ENCODE measurements at places on chromosomes 16 and 17.

DNA sequence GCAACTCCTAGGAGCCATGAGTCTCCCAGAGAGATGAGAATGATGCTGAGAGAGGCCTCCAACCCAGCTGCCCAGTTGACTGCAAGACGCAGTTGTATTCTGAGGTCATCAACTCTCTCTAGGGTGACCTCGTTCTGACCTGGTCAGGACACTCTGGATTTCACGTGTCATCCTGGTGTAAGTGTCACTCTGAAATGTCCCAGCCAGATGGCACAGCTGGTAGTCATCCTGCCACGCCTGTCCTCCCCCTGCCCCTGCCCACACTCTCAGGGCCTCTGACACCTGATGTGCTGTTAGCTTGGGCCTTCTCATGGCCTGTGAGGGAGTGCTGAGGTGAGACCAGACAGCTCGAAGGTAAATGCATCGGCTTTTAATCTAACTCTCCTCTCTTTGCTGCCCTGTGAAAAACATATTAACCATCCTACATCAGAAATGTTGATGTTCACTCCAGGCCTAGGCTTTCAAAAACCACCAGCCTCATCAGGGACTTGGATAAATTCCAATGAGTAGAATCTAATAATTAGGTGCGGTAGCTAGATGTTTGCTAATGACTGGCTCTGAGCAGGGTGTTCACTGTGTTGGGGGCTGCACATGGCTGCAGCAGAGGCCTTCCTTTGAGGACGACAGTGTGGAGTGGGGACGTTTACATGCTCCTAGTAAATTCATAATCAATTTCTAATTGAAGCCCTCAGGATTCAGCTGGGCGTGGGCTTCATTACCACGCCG lies 13.8 kb downstream of the MLYCD start:
- no peak overlapping the region for H3K4me3 ChIP-seq
- H3K27ac ChIP-seq = no peak overlapping the region
- no peaks in the 10 kb centered on the region for H3K4me1 ChIP-seq
- H3K36me3 ChIP-seq = peaks cover 34% of the 10 kb centered on the region
- H3K27me3 ChIP-seq = no peaks in the 10 kb centered on the region

DNA sequence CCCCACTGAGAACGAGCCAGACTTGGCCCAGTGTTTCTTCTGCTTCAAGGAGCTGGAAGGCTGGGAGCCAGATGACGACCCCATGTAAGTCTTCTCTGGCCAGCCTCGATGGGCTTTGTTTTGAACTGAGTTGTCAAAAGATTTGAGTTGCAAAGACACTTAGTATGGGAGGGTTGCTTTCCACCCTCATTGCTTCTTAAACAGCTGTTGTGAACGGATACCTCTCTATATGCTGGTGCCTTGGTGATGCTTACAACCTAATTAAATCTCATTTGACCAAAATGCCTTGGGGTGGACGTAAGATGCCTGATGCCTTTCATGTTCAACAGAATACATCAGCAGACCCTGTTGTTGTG lies 631 bp downstream of the BIRC5 start:
- peak overlapping the region; percentile 56 for H3K4me3 ChIP-seq
- DNase-seq = no peak
- H3K27me3 ChIP-seq = no peaks in the 10 kb centered on the region
- peaks cover 12% of the 10 kb centered on the region for H3K4me1 ChIP-seq

DNA sequence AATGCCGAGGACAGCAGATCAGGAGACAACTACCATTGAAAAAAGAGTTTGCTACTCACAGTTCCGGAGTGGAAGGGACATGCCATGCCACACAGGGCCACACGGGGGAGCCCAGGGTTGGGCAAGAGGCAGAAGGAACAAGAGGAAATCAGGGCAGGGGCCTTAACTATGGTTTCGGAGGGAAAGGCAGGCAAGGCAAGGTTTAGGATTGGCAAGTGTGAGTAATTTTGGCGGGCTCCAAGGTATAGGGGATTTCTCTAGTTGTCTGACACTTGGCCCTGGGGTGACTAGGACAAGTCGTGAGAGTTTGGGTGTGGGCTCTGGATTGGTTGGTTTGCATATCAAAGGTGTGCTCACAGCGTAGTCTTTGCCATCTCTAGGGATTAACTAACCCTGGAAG lies 27.0 kb upstream of the NTN1 start:
- H3K4me1 ChIP-seq = no peaks in the 10 kb centered on the region
- peak; percentile 55 for DNase-seq
- H3K36me3 ChIP-seq = no peaks in the 10 kb centered on the region
- H3K27ac ChIP-seq = no peak overlapping the region

DNA sequence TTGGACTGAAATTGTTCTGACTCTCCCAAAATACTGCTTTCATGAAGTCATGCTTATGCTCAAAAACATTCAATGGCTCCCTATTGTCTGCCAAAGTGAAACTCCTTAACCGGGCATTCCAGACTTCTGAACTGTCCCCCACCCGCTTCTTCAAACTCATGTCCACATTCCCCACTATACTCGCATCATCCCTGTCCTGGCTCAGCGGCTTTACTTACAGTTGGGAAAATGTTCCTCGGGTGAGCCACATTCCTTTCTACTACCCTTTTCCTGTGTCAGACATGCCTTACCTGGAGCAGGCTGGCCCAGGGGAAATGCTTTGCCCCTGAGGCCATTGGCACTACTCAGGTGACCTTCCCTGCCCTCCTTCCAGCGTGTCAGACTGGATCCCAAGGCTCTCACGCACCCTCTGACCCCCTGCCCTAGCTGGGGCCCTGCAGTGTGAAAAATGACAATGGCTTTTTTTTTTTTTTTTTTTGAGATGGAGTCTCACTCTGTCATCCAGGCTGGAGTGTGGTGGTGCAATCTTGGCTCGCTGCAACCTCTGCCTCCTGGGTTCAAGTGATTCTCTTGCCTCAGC lies 5.3 kb downstream of the CYGB start:
- H3K27ac ChIP-seq = no peak overlapping the region
- H3K27me3 ChIP-seq = peaks cover 38% of the 10 kb centered on the region
- DNase-seq = no peak
- peaks cover 37% of the 10 kb centered on the region for H3K4me1 ChIP-seq
- H3K36me3 ChIP-seq = no peaks in the 10 kb centered on the region

- no peak for DNase-seq
- peaks cover 41% of the 10 kb centered on the region for H3K36me3 ChIP-seq
- no peaks in the 10 kb centered on the region for H3K27me3 ChIP-seq
- H3K27ac ChIP-seq = no peak overlapping the region
Observed at GRCh38 chr16:84105948-84106740, 10.6 kb downstream of the MBTPS1 start.

- H3K27ac ChIP-seq = peak overlapping the region; percentile 1
- H3K27me3 ChIP-seq = no peaks in the 10 kb centered on the region
- H3K4me3 ChIP-seq = peak overlapping the region; percentile 90
- DNase-seq = peak; percentile 74
Observed at GRCh38 chr16:3129137-3130131, 5.4 kb upstream of the ZNF213 start.

- peaks cover 20% of the 10 kb centered on the region for H3K4me1 ChIP-seq
- peak overlapping the region; percentile 54 for H3K27ac ChIP-seq
Observed at GRCh38 chr17:39198186-39198566, 707 bp upstream of the CACNB1 start.

DNA sequence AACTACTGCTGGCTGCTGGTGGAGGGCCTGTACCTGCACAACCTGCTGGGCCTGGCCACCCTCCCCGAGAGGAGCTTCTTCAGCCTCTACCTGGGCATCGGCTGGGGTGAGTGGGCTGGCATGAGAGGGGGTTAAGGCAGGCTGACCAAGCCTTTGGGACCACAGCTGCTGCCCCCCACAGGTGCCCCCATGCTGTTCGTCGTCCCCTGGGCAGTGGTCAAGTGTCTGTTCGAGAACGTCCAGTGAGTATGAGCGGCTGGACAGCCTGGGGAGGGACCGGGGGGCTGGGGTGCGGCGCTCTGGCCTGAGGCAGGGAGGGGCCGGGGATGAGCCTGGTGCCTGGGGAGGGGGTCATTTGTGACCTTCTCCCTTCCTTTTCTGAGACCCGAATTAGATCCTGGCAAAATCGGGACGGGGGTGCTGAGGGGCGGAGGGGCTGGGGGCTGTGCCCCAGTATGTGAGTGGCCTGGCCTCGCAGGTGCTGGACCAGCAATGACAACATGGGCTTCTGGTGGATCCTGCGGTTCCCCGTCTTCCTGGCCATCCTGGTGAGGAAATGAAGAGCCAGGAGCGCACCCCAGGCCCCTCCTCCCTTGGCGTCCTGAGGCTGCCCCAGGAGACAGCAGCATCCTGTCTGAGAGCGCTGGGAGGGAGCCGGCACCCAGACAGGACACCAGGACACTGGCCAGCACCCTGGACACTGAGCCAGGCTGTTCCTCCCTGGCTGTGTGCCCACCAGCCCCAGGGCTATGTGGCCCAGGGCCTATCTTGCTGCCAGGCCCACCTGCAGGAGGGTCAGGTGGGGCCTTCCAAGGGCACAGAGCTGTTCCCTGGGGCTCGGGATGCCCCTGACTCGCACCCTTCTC lies 8.0 kb downstream of the GCGR start:
- no peak overlapping the region for H3K4me3 ChIP-seq
- H3K36me3 ChIP-seq = no peaks in the 10 kb centered on the region
- DNase-seq = no peak
- H3K27me3 ChIP-seq = no peaks in the 10 kb centered on the region

Data from T-cell (primary cell).